ENCODE measurements at places on chromosomes 6 and 20.

DNA sequence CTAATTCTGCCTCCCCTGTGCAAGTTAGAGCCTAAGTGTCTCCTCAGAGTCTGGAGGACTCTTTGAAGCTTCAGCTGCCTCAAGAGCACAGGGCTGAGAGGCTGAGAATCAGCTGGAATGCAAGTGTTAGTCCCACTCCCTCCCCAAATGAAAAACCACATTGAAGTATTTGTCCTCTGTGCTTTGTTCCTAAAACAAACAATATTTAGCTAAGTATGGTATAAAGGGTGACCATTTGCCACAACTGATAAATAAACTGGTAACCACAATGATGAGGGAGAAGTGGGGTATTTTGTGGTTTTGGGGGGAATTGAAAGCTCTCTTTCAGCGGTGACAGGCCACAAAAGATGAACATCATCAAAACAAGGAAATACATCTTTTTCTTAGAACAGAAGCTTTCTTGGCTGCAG is 91.7 kb upstream of the HDDC2 start:
- no peak for DNase-seq

DNA sequence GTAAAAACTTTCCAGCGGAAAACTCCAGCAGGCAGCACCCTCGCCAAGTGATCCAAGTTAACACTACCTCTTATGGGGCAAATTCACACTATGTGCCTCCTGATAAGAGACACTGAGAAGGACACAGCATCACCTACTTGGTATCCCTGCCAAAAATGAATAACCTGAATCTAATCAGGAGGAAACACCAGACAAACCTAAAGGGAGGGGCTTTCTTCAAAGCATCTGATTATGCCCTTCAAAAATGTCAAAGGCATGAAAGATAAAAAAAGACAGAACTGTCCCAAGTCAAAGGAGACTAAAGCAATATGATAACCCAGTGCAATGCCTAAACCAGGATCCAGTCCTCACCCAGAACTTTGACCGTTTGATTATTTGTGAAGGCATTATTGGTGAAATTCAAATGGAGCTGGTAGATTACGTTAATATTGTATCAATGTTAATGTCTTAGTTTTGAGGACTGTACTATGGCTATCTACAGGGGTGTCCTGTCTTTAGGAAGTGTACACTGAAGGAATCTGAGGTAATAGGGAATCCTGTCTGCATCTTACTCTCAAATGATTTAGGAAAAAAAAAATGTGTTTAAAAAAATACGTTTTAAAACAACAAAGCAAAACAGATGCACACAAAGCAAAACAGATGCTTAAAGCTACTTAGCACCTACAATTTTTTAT is 8.3 kb downstream of the TBC1D7 start:
- no peak for DNase-seq

GRCh38 chr6:4929097-4929718 is 74.6 kb downstream of the RPP40 start:
- DNase-seq, result no peak

GRCh38 chr6:53239526-53239925 is 90.9 kb upstream of the GCM1 start:
- no peak for DNase-seq

GRCh38 chr6:24802271-24803059 is 3.7 kb upstream of the ARMH2 start:
- DNase-seq, result no peak

DNA sequence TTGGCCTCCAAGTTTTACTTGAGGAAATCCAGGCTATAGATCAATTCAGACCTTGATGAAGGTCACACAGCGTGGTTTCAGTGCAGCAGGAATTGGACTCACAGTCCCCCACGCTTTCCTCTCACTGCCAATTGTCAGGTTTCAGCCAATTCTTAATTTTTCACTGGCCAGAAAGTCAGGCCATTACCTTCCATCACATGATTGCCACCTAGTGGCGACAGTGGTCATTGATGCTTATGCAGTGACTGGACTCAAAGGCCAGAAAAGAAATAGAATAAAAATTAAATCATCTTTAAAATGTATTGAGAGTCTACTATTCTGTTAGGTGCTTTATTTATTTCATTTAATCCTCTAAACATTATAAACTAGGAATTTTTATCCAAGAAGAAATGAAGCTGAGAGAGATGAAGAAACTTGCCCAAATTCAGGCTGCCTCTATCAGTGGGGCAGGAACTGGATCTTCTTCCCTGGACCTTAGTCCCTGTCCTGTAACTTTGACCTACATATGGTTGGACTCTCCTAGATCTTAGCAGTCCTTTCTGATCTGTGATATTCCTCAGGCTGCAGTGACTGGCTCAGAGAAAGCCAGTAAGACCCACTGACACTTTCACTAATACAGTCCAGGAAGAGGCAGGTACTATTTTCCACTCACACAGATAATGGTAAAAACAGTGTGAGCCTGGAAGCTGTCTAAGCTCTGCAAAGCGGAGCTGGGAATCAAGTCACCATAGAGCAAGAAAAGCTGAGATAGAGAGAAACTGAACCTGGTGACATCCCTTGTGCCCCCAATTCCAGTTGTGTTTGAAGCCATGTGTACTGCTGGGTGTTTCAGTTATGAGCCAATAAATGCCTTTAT is 133.3 kb downstream of the ELOVL4 start:
- peak; percentile 87 for DNase-seq

DNA sequence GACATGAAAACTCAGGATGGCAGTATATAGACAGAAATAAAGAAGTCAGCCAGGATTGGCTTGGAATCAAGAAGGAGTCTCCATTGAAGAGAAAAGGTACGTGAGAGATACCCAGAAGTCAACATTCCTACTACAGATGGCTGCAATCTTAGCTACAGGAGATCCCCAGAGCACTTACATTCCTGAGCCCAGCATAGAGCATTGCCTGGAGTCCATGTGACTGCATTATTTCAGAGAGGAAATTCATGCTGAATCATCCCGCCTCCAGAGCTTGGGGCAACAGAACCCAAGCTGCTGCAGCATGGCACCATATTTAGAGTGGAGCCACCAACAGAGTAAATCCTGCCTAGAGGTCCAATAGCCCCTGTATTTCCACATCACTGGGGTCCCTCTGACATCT is 125.0 kb upstream of the GRIK2 start:
- no peak for DNase-seq

- no peak for DNase-seq
Measured at GRCh38 chr6:133377219-133377618, 136.1 kb downstream of the EYA4 start.

DNA sequence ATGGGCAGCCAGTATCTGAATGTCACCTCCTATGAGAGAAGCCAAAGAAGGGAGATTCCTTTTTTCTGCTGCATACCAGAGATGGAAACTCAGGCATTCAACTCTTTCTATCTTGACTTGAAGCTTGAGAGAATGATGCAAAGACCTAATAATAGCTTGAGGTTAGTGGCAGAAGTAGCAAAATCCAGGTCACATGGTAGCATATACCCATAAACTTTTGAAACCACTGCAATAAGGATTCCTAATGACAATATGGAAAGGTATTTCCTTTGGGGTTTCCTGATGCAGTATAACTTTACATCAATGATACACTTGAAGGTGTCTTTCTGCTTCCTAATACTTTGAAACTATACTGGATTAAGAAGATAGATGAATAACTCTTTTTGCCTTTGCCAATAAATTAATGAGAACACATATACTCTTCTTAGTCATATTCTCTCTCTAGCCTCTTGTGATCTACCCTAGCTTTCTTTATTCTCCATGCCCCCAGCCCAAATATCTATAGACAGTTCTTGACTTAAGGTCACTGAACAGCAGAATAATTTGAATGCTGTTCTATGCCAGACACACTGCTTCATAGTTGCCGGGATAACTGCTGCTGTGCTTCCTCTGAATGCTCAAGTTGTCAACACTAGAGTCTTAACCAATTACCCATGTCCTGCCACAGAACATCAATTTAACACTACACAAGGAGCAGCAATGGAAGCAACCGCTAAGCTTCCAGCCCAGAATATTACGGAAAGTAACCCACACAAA is 155.5 kb upstream of the SIM1 start:
- DNase-seq, result no peak

- DNase-seq, result no peak
Measured at GRCh38 chr20:35039846-35040489, 52.6 kb downstream of the TRPC4AP start.

- no peak for DNase-seq
Measured at GRCh38 chr6:52591832-52592231, 15.0 kb upstream of the TRAM2 start.

DNA sequence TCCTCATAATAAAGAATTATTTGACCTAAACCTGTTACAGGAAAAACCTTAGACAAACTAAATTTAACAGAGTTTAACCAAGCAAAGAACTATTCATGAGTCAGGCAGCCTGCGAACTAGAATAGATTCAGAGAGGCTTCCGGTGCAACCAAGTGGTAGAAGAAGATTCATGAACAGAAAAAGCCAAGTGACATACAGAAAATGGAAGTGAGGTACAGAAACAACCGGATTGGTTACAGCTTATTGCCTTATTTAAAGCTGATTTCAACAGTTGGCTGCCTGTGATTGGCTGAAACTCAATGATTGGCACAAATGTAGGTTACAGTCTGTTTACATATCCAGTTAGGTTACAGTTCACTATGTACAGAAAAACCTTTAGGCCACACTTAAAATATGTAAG is 10.1 kb downstream of the PPP1R3G start:
- DNase-seq, result no peak

- DNase-seq, result no peak
Measured at GRCh38 chr6:96563853-96564252, 925 bp downstream of the FHL5 start.

GRCh38 chr6:9398767-9399373 is 963.5 kb upstream of the SLC35B3 start:
- no peak for DNase-seq

DNA sequence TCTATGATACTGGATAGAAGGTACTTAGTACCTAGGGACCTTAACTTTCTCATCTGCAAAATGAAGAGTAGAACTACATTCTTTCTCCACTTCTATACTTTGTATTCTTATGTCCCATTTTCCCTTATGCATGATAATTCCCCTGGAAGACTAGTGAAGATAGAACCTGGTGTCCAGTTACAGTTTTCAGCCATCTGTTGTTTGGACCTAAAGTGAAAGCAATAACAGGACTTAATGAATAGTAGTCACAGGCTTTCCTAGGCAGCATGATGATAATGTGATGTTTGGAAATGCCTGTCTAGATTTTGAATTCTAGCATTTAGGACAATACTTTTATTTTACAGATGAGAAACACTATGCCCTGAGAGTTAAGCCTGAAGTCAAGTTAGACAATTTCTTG is 153.8 kb downstream of the RIMS1 start:
- DNase-seq, result no peak

- no peak for DNase-seq
Measured at GRCh38 chr6:14964556-14965270, 281.2 kb upstream of the JARID2 start.

GRCh38 chr20:48012401-48012974 is 227.2 kb upstream of the SULF2 start:
- DNase-seq, result no peak

DNA sequence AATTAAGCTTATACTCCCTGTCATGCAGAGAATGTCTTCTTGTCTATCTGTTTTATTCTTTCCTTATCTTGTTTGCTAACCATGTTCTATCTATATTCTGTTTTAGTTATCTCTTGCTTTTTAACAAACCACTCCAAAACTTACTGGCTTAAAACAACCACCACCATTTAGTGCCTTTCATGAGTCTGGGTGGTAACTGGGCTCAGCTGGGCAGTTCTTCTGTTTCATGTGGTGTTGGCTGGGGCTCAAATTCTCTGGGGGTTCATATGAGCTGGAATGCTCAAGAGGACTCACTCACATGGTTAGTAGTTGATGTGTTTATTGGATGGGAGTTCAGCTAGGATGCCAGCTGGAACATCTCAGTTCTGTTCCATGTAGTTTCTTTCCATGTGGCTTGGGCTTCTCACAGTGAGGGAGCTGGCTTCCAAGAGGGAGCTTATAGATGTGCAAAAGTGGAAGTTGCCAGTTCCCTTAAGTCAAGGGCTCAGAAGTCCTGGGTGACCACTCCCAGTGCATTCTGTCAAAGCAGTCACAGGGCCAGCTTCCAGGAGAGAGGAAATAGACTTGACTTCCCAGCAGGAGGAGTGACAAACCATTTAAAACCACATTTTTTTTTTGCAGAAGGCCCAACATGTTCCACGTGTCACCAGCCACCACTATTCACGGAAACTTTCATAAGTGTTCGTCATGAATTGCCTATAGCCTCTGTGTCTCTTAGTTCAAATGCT is 70.4 kb downstream of the PLCB4 start:
- DNase-seq, result no peak

GRCh38 chr6:146670161-146670560 is 71.4 kb downstream of the ADGB start:
- no peak for DNase-seq

GRCh38 chr6:81612136-81612535 is 140.3 kb downstream of the TENT5A start:
- DNase-seq, result no peak

GRCh38 chr6:97449444-97449966 is 166.5 kb upstream of the MMS22L start:
- no peak for DNase-seq

DNA sequence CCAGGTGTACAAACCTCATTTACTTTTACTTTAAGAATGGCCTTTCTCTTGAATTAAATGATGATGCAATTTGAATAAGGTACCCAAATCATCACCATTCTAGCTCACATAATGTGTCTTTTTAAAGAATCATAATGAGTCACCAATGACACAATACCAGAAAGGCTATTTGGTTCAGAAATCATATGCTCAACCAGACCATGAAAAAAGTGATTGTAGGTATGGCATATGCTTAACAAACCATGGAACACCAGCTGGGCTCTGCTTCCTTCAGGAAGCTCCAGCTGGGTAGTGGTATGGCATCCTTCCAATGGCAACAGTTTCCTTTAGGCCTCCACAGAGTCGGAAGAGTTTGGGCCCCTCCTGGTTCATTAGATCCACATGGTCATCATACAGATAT is 128.2 kb downstream of the FRK start:
- DNase-seq, result no peak

GRCh38 chr6:40986364-40986763 is 52.7 kb downstream of the UNC5CL start:
- DNase-seq, result no peak

DNA sequence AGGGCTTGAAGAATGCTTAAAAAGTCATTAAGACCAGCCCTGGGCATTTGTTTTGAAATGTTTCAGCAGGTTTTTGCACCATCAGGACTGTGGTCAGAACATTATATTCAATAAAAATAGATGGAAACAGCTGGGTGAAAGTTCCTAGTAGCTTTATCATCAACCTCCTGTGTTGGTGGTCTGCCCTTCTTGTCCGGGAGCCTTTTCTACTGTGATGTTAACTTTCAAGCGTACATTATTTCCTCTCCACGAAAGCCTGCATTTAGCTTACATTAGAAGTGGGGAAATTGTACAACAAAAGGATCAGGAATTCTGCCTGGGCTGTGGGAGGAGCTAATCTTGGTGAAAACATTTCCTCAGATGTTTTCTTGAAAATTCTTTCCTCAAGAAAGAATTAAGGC is 71.1 kb downstream of the LAMA4 start:
- DNase-seq, result no peak

GRCh38 chr20:12386821-12387220 is 469.1 kb downstream of the BTBD3 start:
- DNase-seq, result no peak
